ENCODE measurements at places on chromosomes 6 and 20.

DNA sequence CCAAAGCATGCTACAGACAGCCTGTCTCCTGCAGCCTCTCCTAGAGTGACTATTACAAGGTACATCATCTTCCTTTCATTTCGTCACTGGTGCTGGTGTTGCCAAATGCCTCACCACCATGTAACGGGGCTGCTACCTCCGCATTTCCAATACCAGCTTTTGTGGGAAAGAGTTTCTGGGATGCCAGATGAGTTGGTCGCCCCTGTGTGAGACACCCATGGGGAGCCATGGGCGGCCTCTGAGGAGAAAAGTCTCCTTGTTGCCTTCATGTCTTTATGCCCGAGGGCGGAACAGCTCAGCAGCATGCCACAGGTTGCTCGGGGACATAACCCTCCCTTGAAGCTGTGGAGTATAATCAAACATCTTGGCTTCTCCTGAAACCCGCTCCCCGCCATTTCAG is 169.6 kb downstream of the THBS2 start:
- DNase-seq: no peak

DNA sequence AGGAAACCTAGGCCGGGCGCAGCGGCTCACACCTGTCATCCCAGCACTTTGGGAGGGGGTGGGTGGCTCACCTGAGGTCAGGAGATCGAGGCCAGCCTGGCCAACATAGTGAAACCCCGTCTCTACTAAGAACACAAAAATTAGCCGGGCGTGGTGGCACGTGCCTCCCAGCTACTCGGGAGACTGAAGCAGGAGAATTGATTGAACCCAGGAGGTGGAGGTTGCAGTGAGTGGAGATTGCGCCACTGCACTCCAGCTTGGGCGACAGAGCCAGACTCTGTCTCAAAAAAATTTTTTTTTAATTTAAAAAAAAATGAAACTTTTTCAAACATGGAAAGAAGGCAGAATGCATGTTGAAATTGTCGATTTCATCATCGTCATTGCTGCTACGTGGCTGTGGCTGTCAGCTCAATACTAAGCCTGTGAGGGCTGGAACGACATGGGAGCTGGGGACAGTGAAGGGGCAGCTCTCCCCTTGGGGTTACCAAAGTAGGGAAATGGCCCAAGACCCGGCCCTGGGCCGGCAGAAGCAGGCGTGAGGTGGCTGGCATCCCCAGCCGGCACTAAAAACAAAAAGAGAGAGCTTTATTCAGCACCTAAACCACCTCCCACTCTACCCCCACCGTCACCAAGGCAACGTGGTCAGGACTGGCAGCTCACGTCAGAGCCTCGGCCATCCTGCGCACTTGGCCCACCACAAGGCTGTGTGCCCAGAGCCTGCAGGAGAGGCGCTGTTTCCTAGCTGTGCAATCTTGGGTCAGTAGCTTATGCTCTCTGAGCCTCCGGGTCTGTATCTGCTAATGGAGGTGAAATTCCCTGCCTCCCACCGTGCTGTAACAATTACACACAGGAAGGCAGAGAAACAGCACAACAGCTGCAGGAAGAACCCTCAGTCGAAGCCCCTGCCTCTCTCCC is 30.8 kb downstream of the AGPAT4 start:
- peak; percentile 41 for DNase-seq

DNA sequence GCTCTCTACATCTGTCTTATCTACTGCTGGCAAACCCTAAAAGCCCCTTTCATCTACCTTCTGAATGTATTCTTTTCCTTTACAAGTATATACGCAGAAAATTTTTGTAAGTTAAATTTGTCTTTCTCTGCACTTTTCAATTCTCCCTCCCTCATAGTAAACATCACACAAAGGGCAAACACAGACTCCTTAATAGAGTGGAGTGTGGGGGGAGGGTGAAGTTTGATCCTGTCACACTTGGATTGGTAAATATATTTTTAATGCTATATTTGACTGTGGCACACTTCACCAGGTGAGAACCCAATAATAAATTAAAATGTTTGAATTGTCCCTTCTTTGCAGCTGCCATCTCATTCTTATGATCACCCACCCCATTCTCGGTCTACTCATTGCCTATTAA is 33.2 kb upstream of the PAQR8 start:
- no peak for DNase-seq

DNA sequence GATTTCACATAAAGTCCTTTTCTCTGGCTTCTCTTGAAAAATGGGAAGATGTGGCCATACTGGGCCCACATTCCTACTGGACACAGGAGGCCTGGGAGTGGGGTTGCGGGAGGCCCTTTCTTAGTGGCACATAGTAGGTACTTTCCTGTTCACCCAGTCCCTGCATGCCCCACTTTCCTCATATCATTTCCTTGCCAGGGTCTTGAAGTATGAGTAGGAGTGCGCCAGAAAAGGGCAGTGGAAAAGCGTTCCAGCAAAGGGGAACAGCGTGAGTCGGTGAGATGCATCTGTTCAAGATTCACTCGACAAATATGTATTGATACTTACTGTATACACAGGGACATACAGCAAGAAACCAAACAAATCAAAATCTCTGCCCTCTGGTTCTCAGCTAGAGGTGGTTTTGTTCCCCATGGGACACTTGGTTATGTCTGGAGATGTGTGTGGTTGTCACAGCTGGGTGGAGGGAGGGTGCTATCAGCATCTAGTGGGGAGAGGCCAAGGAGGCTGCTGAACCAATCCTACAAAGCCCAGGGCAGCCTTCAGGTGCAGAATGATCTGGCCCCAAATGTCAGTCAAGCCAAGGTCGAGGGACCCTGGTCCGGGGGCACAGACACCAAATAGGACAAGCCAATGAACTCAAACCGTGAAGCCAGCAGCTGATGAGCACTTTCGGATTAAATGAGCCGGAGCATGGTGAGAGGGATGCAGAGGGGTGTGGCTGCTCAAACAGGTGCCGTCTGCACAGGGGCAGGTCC is 151.4 kb downstream of the CEBPB start:
- no peak for DNase-seq

GRCh38 chr6:164396071-164397047 is 913.0 kb downstream of the C6orf118 start:
- DNase-seq: no peak

DNA sequence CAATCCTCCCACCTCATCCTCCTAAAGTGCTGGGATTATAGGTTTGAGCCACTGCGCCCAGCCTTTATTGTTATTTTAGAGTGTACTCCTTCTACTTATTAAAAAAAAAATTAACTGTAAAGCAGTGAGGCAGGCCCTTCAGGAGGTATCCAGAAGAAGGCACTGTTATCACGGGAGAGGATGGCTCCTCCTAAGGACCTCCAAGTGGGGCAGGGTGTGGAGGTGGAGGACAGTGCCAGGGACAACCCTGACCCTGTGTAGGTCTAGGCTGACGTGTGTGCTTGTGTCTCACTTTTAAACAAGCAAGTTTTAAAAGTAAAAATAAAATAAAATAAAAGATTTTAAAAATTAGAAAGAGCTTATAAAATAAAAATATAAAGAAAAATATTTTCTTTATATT is 23.7 kb upstream of the TAF4 start:
- DNase-seq: no peak

GRCh38 chr6:118799826-118800225 is 94.1 kb upstream of the ASF1A start:
- DNase-seq: no peak

DNA sequence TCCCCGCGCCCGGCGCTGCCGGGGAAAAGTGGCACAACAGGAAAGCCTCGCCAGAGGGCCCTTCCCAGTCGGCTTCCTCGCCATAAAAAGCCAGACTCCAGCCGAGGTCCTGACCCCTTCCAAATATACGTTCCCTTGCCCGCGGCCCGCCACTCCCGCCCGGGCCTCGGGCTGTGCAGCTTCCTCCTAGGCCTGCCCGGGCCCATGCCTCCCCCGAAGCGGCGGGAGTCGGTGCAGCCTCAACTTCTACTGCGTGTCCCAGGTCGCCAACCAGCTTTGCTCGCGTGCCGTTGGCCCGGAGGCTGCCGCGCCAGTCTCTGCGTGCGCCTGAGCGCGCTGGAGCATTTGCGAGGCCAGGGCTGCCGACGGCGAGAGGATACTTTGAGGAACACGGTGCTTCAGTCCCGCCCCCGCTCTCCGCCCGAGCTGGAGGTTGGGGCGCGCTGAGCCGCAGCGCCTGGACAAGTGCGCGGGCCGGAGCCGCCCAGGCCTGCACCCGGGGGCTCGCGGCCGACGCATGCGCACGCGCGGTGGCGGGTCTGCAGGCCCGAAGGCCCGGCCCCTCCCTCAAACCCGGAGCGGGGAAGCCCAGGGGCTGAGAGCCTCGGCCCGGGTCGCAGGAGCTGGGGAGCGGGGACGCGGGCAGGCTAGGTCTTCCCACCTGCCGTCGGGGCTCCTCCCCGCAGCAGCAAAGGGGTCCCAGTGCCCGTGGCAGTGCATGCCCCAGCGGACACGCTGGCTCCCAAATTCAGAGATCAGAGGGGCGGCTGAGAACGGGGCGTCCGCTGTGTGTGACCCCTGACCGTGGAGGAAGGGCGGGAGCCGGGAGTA is 10.2 kb downstream of the FOXC1 start:
- no peak for DNase-seq

- DNase-seq: no peak
Observed at GRCh38 chr6:21102624-21103023, 490.9 kb upstream of the SOX4 start.

- peak; percentile 55 for DNase-seq
Observed at GRCh38 chr20:43271980-43272379, 82.3 kb upstream of the PTPRT start.

- DNase-seq: no peak
Observed at GRCh38 chr6:137775720-137776119, 91.3 kb upstream of the TNFAIP3 start.

DNA sequence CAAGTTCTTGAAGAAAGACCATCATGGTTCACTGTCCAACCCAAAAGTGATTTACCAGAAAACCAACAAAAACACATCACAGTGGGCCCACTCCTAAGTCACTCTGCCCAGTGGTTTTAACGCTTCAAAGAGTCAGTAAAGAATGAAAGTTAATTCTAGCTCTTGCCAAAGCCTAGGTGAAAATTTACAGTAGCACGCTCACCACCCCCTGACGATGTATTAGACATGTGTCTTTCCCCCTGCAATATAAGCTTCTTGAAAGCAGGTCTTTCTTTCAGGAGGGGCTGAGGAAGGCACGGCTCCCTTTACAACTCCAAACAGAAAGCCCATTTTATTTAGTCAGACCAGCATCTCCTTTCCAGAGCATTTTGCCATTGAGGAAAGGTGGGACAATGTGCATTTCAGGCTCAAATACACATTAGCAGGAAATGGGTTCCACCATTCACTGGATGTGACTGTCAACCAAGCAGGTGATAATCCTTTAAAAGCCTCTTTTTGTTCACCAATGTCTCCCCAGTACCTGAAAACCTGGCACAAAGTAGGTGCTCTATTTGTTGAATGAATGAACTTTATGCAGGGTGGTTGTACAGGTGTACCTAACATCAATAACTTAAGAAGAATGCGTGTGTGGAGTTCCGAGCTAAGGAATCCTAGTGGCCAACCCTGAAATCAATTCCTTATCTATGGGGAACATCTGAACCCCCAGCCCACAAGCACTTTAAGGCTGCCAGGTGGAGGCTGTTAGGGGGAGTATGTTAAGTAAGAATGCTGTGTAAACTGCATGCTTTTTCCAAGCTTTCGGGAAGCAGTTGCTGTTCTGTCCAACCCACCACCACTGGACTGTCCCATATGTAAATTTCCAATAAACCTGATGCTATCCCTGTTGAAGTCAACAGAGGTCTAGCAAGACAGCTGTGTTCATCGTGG is 11.4 kb downstream of the EZR start:
- no peak for DNase-seq

- DNase-seq: no peak
Observed at GRCh38 chr6:61887423-61887822, 398.6 kb downstream of the KHDRBS2 start.

DNA sequence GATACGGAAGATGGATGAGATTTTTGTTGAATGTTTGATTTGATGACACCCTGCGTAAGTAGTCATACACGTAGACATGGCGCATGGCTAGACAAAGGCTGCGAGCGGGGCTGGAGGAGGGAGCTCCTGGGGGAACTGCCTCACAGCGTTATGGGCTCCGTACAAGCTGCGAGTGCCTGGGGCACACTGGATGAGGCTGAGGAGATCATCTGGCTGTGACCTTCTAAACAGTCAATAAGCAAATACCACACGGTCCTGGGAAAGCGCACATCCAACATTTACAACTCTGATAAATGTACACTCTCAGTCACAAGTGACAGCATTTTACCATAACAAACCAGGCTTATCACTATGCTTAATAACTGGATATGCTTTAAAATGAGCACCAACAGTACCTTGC is 37.1 kb downstream of the SMLR1 start:
- DNase-seq: no peak

DNA sequence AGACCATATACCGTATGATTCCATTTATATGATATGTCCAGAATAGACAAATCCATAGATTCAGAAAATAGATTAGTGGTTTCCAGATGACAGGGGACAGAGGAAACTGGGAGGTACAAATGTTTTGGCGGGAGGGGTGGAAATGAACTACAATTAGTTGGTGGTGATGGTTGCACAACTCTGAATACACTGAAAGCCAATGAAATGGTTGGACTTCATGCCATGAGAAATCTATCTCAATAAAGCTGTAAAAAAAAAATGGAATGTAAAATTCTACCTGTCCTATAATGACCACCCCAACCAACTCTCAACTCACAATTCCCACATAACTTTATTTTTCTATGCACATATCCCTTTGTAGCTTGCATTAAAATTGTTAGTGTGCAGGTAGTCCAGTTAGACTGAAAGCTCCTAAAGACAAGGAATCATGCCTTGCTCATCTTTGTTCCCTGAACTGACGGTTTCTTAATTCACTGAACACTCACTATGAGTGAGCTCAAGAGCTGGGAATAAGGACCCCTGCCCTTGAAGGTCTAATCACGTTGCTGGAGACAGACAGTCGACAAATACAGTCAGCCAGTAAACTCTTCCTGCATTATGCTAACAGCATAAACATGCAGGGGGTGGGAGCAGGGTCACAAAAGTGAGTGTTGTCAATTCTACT is 1.4 kb downstream of the DCDC2 start:
- no peak for DNase-seq

- no peak for DNase-seq
Observed at GRCh38 chr6:33683051-33683571, 28.4 kb downstream of the UQCC2 start.

- DNase-seq: no peak
Observed at GRCh38 chr6:155382338-155382685, 68.0 kb upstream of the TFB1M start.

GRCh38 chr20:51262240-51262639 is 239.3 kb upstream of the KCNG1 start:
- DNase-seq: no peak

DNA sequence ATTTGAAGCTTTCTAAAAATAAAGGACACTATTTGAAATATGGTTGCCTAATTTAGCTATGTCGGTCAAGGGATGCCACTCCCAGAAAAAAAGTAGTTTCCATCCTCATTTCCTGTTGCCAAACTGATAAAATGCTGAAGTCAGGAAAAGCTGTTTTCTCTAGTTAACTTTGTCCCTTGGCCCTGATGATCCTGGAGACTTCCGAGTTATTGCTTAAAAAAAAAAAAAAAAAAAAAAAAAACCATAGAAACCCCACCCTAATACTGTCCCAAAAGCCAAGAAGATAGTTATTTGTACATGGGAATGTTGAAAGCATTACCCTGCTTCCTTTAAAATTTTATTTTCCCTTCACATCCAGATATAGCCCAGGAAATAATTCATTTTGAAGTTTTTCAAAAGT is 236.7 kb downstream of the SOD2 start:
- DNase-seq: no peak

GRCh38 chr20:64114356-64114971 is 7.1 kb upstream of the NPBWR2 start:
- peak; percentile 16 for DNase-seq

- no peak for DNase-seq
Observed at GRCh38 chr20:64107736-64108457, 532 bp upstream of the NPBWR2 start.
